ENCODE measurements at places on chromosomes 7 and 10.

DNA sequence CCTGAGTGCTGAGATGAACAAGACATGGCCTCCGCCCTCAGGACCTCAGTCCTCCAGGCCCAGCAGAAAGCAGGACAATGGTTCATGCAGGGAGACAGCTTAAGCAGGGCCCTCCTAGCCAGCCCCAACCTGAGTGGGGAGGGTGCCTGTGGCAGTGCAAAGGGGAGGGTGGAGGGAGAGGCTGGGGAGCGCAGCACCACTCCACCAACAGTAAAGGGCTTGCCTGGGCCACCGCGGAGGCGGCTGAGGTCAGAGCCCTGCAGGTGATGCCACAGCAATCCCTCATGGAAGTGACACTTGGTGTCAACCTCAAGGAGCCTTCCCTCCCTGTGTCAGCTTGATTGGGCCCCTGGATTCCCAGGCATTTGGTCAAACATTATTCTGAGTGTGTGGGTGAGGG, 89.0 kb upstream of the TCERG1L start:
- DNase-seq = no peak

GRCh38 chr10:126073606-126074005, 177.2 kb downstream of the FANK1 start:
- peak; percentile 57 for DNase-seq

DNA sequence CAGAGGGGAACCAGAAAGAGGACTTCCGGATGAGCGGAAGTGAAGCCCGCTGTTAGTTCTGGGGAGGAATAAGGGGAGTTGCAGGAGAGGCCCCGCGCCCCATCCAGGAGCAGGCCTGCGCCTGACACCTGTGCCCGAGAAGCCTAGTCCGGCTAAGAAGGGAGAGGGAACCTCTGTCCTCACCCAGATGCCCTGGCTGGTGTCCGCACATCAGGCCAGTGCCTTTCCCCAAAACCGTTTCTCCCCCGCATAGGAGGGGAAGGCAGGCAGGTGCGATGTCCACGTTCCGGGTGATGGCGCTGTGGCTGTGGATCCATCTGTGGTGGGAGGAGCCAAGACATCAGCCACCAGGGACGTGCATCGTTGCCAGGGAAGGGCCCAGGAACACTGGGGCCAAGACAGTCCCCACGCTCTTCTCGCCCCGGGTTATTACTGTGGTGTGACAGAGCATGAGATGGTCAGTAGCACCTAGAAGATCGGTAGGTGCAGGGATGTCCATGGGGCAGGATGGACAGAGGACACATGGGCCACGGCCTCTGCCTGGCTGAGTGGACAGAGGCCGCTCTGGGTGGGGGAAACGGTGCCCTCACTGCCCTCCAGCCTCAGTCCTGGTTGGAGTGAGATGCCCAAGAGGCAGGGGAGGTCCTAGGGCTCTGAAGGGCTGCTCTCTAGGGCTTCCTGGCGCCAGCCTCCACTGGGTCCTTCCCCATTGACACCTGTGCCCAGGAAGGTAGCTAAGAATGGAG, 262.7 kb downstream of the CELF2 start:
- no peak for DNase-seq

- DNase-seq = no peak
Measured at GRCh38 chr7:80766724-80767123, 128.3 kb downstream of the CD36 start.

- DNase-seq = no peak
Measured at GRCh38 chr7:20260223-20260622, 43.0 kb upstream of the MACC1 start.

DNA sequence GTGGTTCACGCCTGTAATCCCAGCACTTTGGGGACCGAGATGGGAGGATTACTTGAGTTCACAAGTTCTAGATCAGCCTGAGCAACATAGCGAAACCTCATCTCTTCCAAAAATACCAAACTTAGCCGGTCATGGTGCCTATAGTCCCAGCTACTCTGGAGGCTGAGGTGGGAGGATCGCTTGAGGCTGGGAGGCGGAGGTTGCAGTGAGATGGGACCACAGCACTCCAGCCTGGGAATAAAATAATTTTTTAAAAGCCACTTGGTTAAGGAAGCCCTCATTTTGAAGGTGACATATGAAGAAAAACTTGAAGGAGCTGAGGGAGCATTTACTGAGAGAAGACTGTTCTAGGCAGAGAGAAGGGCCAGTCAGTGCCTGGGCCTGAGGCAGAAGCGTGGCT, 4.2 kb upstream of the EZH2 start:
- DNase-seq = no peak

GRCh38 chr10:124612611-124613498, 131.3 kb downstream of the FAM53B start:
- DNase-seq = peak; percentile 2

DNA sequence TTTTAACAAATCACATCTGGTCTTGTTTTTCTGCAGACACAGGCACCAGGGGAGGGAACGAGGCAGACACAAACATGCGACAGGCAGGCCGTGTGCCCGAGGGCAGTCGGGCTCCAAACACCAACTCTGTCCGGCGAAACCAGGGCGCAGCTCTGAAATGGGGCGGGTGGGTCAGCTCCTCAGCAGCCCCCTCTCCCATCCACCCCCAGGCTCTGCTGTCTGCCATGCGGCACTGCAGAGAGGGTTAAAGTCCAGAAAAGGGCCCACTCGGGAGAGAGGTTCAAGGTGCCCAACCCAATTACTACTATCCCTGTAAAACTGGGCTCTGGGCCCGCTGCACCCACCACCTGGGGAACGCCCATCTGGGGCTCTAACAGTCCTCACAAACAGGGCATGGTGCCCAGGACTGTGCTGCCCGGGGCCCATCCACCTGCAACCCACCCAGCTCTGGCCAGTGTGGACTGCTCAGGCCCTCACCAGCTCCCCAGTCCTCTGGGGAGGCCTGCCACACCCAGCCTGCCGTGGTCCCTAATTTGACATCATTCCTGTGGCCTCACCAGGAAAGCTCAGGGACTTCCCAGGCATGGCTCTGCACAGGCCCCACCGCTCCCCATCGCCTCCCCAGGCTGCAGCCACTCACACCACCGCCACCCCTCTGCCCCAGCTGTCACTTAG, 18.7 kb downstream of the YKT6 start:
- no peak for DNase-seq

- no peak for DNase-seq
Measured at GRCh38 chr7:15086131-15086611, 183.6 kb upstream of the DGKB start.

- DNase-seq = no peak
Measured at GRCh38 chr7:40571796-40572195, 437.0 kb downstream of the SUGCT start.

All from suppressor macrophage treated with lipopolysaccharide for 1 hour (primary cell).